ENCODE measurements at places on chromosomes 7 and 10.

DNA sequence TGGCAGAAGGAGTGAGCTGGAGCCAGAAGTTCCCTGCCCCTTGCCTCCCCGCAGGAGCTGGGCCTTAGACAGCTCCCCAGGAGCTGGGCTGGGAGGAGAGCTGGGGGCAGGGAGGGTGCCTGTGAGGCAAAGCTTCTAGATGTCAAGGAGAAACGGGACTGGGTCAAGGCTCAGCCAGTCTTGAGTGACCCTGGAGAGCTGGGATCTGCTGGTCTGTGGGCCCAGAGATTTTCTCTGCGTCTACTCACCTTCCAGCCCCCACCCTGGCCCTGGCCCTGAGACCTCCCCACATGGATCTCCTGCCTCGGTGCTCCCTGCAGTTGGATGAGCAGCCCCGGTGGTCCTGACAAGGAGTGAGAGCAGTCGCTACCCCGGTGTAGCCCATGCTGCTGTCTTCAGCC, 20.3 kb upstream of the SHH start:
- DNase-seq, result no peak

GRCh38 chr10:15809450-15809849, 50.9 kb downstream of the MINDY3 start:
- DNase-seq, result no peak

GRCh38 chr10:62818426-62819011, 2.4 kb upstream of the EGR2 start:
- peak; percentile 15 for DNase-seq

DNA sequence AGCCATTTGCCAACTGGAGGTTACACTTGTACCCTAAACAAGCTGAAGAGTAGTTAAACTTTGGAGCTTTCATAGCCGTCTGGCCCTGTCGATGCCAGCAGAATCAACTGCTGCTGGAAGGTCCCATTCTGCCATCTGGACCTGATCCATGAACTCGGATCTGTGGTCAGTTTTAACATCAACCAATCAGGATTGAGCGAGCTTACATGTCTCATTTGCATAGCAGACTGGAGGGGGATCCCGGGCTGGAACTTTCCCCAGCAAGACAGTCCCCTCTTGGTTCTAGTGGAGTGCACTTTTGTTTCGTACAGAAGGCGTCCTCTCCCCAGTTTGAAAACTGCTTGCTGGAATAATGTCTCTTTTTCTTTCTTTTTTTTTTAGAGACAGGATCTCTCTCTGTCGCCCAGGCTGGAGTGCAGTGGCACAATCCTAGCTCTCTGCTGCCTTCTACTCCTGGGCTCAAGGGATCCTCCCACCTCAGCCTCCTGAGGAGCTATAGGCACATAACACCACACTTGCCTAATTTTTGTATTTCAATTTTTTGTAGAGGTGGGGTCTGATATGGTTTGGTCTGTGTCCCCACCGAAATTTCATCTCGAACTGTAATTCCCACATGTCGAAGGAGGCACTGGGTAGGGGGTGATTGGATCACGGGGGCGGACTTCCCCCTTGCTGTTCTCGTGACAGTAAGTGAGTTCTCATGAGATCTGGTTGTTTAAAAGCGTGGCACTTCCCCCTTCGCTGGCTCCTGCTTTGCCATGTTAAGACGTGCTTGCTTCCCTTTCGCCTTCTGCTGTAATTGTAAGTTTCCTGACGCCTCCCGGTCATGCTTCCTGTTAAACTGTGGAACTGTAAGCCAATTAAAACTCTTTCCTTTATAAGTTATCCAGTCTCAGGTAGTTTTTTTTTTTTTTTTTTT, 42.8 kb upstream of the SEPHS1 start:
- no peak for DNase-seq

DNA sequence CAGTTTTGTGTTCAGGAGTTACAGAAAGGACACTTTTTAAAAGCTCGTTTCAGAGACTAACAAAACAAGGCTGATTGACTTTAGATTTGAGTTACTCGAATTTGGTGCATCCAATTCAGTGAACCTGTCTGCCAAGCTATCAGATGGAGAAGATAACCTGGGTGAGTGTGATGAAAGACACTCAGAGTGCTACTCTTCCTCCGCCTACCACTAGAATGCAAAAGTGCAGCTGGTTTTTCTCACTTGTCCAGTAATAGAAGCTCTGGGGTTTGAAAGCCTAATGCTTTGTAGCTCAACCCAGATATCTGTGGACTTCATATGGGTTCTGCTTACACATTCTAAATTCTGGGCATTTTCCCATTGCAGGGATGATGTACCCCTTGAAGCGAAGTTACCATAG, 82.8 kb upstream of the NPY start:
- no peak for DNase-seq

DNA sequence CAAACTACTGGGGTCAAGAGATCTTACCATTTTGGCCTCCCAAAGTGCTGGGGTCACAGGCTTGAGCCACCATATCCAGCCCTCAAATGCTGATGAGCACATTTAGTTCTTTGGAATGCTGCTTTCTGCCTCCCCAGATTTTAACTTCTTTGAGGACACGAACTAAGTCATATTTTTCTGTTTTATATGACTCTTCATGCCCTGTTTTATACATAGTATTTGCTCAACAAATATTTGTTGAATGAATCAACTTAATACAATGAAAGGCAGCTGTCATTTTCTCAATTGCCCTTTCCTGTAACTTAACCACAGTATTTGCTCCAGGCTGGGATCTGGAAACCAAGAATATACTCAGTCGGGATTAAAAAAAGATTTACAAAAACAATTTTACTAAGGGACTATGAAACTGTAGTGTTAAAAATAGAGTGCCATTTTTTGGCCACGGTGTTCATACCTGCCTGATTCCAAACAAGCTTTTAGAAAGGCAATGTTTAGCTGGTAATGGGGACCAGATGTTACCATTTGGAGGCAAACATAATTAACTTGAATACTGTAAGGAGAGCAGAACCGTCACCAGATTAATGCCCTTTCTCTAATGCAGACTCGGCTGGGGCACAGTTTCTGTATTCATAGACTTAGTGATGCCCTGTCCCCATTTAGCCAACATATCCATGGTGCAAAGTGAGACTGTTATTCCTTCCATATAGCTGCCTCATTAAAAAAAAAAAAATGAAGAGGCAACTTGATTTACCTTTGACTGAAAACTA, 117.6 kb downstream of the NRP1 start:
- no peak for DNase-seq

DNA sequence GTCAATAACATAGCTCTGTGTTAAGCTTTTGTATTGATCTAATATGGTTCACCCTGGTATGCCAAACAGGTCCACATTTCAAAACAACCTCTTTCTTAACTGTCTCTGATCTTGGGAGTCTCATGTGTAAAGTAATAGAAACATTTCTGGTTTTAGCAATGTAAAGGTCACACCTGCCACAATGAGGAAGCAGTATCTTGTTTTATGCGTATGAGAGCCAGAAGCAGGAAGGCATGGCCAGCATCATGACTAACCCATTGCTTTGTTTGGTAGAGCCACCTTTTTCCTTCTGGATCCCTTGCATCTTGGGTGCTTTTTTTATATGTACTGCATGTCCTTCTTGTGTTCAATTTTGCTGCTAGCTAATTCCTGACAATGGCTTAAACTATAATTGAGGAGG, 411.3 kb upstream of the SEMA3C start:
- DNase-seq, result no peak

DNA sequence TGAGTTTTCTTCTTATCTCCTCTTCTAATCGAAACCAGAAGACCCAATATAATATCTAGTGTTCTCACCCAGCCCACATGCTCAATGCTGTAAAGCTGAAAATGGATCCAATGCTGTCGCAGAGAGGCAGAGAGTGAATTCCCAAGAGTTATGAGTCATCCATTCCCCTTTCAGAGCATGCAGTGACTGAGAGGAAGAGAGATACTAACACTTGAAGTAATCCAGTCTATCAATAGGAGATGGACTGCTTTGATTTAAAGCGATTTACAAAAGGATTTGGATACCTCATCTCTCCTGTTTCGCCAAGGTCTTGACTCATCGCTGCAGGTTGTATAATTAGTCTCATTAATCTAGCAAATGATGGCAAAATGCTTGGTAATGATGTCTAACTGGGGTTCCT, 41.5 kb upstream of the PRKCQ start:
- DNase-seq, result no peak
